Stimulated activated CD4-positive, alpha-beta T cell treated with anti-CD3 and anti-CD28 coated beads, Interleukin-2, amount 100 ng/mL, for 48 hours (primary cell): ENCODE measurements at places on chromosomes 3 and 15.

GRCh38 chr3:187740421-187741399 is 4.6 kb downstream of the BCL6 start:
- DNase-seq: peak; percentile 61

GRCh38 chr15:63357061-63357460 is 24.6 kb downstream of the CA12 start:
- no peak for DNase-seq

DNA sequence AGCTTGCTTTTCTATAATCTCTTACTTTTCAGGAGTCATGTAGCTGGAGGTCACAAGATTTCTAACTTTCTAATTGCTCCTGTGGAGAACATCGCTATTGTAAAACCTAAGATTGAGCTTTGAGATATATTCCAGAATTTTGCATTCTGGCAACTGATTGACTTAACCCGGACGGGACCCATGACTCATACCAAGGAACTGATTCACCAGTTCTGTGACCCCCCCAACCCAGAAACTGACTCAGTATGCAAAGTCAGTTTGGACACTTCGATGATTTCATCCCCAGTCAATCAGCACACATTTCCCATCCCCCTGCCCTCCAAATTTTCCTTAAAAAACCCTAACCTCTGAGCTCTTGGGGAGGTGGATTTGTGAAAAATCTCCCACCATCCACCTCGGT is 396.5 kb upstream of the GBE1 start:
- DNase-seq: no peak

DNA sequence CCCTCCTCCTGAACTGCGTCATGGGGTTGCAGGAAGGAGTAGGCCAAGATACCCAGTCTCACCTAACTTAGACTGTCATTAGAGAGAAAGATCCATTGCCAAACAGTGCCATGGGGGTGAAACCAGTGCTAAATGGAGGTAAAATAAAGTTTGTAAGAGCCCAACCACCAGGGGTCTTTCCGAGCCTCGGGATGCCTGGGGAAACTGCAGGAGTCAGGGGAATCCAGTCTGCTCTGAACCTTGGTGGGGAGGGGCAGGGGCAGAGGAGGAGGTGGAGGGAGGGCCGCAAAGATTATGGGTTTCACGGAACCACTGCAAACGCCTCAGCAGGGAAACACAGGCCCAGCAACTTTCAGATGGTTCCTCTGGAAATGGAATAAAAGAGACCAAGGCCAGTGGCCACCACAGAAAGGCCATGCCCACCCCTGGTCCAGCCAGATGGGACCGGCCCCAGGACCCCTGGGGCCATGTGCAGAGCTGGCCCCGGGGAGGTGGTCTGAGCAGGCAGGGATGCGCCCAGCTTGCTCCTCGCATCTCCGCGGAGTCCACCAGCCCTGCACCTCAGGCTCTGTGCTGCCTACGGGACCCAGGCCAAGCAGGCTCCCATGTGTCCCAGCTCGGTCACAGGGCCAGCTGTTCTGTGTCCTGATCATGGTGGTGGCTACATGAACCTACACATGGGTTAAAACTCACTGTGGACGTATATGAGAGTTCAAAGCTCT is 19.8 kb upstream of the GP9 start:
- DNase-seq: no peak

DNA sequence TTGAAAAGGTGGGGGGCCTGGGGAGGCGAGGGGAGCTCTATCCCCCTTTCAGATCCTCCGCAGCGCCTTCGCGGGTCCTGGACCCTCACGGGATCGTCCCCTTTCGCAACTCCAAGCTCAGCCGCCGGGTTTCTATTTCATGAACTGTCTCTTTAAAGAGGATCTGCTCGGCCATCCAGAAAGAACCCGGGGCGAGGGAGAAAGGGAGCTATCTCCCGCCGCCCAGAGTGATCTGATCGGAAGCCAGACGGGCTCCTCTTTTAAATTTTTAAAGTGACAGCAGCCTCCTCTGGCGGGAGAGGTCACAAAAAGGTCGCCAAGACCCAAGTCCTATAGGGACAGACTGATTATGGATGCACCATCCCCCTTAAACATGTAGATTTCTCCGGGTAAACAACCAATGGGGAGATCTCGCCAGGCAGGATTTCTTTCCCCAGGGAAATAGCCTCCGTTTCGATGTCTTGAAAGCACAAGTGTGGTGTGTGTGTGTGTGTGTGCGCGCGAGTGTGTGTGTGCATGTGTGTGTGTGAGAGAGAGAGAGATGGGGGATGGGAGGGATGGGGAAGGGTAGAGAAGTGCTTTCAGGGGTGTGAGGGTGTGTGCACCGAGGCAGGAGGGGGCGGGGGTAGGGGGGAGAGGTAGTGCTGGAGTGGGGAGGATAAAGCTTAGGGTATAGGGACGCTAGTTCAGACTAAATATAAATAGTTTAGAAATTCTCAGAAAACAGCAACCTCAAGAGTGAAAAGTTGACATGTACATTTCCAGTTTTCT is 516.1 kb downstream of the MECOM start:
- peak; percentile 1 for DNase-seq

- DNase-seq: no peak
These were observed 20.8 kb upstream of the ALAS1 start for GRCh38 chr3:52176951-52177700.

- no peak for DNase-seq
These were observed 48.7 kb downstream of the CNOT10 start for GRCh38 chr3:32733631-32734229.

- DNase-seq: no peak
These were observed 219.2 kb downstream of the P3H2 start for GRCh38 chr3:189901481-189901880.
